Neuronal stem cell (in vitro differentiated cells): ENCODE measurements at places on chromosomes 7 and 10.

DNA sequence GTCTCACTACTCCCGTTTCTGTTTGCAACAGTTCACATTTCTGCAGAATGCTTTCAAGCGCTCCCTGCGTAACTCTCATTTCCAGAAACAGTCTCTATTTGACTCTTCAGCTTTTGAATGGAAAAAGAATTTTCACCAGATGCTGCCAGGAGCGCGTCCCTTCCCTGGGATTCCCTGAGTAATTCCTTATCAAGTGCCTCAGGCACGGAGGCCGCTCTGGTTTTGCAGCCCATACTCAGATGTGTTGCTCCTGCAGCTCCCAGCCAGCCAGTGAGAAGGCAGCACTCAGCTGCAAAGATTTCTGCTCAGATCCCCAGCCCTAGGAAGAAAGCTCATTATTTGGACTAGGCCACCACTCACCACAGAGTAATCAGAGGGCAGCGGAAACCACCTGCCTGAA, 161.1 kb upstream of the CHST15 start:
- no peak for DNase-seq

- DNase-seq: no peak
These were observed 247.0 kb downstream of the STK31 start for GRCh38 chr7:23956772-23957576.

DNA sequence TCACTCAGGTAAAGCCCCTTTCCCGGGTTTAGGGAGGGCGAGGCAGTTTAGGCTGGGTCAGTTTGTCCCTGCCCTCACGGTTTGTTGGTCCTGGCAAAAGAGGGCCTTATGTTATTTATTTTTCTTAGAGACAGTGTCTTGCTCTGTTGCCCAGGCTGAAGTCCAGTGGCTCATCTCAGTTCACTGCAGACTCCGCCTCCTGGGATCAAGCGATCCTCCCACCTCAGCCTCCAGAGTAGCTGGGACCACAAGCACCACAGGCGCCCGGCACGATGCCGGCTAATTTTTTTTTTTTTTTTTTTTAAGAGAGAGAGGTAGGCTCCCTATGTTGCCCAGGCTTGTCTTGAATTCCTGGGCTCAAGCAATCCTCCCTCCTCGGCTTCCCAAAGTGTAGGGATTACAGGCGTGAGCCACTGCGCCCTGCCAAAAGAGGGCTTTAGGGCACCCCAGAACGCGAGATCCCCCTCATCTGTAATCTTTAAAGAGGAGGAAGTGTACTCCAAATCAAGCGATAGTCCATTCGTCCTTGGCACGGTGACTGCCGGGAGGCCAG, 626 bp upstream of the BMS1 start:
- DNase-seq: no peak

DNA sequence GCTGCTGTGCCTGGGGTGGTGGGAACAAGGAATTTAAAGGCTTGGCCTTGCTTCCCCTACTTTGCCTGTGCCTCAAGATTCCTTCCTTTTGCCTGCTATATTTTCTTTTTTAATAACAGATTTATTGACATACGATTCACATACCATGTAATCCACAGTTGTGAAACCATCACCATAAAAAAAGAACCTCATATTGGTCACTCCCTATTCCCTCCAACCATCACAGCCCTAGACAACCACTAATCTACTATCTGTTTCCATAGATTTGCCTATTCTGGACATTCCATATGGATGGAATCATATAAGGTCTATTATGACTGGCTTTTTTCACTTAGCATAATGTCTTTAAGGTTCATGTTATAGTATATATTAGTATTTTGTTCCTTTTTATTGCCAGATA, 59.3 kb upstream of the TRIM8 start:
- DNase-seq: no peak

DNA sequence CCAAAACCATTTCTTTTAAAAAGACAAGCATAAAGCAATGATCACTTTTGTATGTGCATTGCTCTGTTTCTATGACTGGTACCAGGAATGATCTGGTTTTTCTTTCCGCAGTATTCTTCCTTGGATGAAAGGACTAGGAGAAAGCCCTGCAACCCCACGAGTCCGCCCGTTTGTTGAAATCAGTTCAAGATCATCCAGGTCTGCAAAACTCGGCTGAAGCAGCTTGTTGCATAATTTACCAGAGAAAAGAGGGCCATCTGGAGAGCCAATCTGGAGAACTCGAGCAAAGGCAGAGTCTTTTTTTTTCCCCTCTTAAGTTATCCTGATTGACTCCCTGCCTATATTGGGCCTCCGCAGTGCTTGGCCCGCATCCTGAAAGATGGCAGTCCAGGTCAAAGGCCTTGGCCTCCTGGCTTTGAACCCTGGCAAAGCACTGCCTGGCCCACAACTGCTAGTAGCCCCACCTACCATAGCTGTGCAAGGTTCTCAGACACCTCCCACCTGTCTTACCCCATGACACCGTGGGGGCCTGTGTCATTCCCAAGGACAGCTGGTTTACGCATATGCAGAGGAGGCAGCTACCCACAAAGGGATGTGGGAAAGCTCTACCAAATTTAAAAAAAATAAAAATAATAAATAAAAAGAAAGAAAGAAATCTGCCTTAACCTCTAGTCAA, 572.2 kb downstream of the INHBA start:
- no peak for DNase-seq

DNA sequence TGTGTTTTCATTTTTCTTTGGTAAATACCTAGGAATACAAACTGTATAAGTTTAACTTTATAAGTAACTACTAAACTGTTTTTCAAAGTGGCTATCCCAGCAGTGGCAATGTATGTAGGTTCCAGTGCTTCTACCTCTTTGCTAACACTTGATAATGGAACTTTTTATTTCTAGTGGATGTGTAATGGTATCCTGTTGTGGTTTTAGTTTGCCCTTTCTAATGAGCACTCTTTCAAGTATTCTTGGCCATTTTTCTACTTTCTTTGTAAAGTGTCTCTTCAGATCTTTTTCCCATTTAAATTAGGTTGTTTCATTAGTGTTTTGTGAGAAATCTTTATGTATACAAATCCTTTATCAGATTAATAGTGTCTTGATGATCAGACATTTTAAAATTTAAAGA, 4.6 kb downstream of the KIF20B start:
- no peak for DNase-seq

DNA sequence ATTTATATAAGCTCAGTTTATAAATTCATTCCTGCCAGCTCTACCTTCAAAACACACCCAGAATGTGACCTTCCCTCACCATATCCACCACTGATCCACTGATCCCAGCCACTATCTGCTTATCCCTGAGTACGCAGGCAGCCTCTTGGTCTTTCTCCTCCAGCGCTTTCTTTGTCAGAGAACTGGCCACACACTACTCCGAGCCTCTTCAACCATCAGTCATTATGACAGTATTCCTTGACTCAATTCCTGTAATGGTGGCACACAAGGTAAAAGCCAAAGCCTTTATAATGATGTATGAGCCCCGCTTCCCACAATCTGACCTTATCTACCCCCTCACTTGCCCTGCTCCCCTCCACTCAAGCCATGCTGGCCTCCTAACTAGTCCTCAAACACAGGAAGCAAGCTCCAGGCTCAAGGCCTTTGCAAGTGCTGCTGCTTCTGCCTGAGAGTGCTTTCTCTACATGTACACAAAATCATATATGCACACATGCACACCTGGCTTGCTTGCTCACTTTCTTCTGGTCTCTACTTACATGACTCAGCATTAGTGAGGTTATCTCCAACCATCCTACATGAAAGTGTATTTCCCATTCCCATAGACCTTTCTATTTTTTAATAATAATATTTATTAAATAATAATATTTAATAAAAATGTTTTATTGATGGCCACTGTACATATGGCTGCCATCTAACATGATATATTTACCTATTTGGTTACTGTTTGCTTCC, 150.4 kb upstream of the FEZF1 start:
- DNase-seq: no peak

GRCh38 chr10:102970562-102971340, 52.7 kb downstream of the CNNM2 start:
- DNase-seq: no peak

DNA sequence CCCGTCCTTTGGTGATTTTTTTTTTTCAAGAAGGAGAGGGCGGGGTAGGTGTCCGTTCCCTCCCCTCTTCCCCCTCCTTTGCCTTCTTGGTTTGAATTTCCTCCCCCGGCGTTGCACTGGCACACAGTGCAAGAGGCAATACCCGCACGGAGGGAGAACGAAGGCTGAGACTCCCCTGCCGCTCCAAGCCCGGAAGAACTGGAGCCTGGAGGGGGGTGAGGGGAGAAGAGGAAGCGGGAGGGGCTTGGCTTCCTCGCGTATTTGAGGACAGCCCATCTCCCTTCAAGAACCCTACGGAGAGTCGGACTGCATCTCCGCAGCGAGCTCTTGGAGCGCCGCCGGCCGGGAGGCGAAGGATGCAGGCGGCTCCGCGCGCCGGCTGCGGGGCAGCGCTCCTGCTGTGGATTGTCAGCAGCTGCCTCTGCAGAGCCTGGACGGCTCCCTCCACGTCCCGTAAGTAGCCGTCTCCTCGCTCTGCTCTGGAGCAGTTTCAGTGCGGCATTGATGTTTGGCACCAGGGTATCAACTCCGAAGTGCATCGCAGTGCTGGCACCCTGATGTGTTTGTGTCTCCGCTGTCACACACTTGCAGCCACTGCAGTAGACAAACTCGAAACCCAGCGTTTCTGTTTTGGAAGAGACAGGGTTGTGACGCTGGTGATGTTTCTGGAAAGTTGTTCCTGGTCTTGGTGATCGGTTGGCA, at the start of gene CNTNAP2:
Gene CNTNAP2, plus strand, starts transcription at position 281 of the 702 bp plus-strand sequence. Its CDS starts 76 bp downstream, at position 357.
- DNase-seq: peak; percentile 65

- no peak for DNase-seq
These were observed 149.9 kb upstream of the COL1A2 start for GRCh38 chr7:94244760-94245159.

DNA sequence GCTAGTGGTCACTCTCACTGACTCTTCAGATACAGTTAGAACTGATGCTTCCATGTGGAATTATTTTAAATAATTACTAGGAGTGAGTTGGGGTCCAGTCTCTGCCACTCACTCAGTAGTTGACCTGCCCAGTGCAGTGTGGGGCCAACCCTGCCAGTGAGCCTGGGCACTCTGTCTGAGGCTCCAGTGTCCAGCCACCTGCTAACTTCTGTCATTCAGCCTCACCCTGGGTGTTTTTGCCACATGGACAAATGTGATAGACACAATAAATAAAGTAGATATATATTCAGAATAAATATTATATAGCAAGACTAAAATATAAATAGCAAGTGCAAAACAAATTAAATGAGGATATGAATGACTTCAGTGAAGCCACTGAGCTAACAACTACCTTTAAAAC, 7.2 kb downstream of the INSYN2A start:
- no peak for DNase-seq

DNA sequence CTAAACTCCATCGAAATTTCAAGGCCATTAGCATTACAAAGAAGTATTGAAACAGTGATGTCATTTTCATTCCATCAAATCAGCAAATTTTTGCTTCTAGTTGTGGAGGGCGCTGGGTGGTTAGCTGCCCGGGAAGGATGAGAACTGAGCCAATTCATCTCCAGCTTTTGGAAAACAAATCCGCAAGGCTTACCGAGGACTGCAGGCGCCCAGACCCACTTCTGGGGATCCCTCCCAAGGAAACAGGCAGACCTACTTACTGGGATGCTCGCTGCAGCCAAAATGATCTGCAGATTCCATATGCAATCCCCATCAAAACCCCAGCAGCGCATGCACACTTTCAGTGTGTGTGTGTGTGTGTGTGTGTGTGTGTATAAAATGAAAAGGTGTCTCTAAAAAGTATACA, 19.2 kb downstream of the TNRC18 start:
- no peak for DNase-seq

- no peak for DNase-seq
These were observed 2.3 kb downstream of the DNTT start for GRCh38 chr10:96306516-96306915.

DNA sequence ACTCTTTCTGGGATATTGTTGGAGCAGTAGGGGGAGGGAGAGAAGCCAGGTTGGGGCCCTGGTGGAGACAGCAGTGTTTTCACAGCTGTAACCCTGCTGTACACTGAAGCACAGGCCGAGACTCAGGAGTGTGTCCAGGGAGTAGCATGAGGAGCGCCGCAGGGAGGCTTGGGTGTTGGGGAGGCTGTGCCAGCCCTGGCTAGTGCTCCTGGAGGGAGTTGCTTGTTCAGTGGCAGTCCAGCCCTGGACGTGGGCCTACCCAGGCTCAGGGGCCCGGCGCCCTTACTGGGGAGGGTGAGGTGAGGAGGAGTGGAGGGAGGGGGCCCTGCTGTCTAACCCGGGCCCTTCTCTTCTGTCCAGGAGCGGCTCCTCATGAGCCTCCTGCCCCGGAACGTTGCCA, 35.9 kb downstream of the ADCY1 start:
- DNase-seq: no peak

DNA sequence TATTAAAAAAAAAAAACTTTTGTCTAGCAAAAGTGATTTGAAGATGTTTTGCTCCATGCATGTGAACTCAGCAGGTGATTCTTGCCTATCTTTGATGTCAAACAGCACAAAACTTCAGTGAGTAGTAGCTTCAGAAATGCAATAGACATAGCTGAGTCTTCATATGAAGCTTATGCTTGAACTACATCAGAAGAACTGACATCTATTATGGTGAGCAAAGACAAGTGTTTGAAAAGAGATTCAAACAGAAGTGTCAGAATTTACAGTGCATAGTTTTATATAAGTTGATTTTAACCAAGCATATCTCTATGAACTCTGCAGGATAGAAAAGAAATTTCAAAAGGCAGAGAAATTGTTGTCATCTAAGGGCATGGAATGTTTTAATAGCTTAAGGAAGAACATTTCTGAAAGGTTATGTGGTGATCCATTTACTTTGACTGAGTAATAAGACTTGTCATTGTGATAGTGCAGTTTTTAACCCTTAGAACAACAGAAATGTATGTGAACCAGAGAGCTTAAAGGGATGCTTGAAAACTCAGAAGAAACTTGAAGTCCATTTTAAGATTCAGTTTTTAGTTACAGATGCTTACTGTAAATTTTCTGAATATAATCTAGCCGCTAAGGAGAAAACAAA, 351.4 kb downstream of the MDFIC start:
- no peak for DNase-seq
